ENCODE measurements at places on chromosomes 5 and 9. TPM values are rescaled to one million over a fixed set of nuclear protein-coding genes. Genes with fewer than 3 reads are reported as not detected.

Gene EPB41L4B
- 4.7 TPM for total RNA-seq

Gene PCDHB2
- 2.1 TPM for total RNA-seq

Gene TSSK1B
- total RNA-seq, result not detected

Gene IRX4
- total RNA-seq, result not detected

Gene IRX2
- total RNA-seq, result not detected

Gene STK32A
- total RNA-seq, result 0.07 TPM
